ENCODE measurements at places on chromosomes 3 and 15. TPM values are rescaled to one million over a fixed set of nuclear protein-coding genes. Genes with fewer than 3 reads are reported as not detected.

DNA sequence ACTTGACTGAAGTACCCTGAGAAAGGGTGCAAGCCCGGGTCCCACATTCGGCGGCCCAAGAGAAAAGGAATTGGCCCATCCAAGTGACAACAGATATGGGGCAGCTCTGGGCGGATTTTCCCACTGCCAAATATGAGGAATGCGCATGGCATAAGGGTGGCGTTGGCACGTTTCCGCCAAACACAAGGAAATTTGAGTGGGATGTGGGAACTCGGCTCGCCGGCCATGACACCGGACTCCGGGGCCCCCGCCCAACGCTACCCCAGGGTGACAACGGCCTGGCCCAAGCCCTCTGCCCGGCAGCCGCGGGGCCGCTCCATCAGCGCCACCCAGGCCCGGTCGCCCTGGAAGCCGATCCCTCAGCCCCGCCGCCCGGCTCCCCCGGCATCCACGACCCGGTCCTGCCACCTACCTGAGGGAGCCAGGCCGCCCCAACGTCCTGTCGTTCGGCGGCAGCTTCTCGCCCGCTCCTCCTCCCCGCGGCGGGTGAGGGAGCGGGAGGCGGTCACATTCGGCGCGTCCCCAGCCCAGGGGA lies 449 bp downstream of the RAF1 start:
- DNase-seq, result no peak

- no peak for DNase-seq
Measured at GRCh38 chr15:66941791-66942190, 123.6 kb upstream of the SMAD3 start.

ZIC1 gene
- not detected for total RNA-seq

SLC28A1 gene
- total RNA-seq, result 0.11 TPM

All from urinary bladder (tissue), 4 donors.